ENCODE measurements at places on chromosomes 4 and X. TPM values are rescaled to one million over a fixed set of nuclear protein-coding genes. Genes with fewer than 3 reads are reported as not detected.

YIPF7 gene
- not detected for total RNA-seq

NPY1R gene
- 38.8 TPM for total RNA-seq

PPP3CA gene
- 23.5 TPM for total RNA-seq

CFAP97 gene
- 14.7 TPM for total RNA-seq

KCTD8 gene
- total RNA-seq: not detected

Data from mesangial cell (primary cell).